ENCODE measurements at places on chromosomes 16 and 17.

GRCh38 chr17:19533718-19534561 lies at the start of gene SLC47A1:
TSS of gene SLC47A1 (plus strand) at chr17:19533854. CDS start at chr17:19533940, 86 bp downstream.
- no peak for DNase-seq

DNA sequence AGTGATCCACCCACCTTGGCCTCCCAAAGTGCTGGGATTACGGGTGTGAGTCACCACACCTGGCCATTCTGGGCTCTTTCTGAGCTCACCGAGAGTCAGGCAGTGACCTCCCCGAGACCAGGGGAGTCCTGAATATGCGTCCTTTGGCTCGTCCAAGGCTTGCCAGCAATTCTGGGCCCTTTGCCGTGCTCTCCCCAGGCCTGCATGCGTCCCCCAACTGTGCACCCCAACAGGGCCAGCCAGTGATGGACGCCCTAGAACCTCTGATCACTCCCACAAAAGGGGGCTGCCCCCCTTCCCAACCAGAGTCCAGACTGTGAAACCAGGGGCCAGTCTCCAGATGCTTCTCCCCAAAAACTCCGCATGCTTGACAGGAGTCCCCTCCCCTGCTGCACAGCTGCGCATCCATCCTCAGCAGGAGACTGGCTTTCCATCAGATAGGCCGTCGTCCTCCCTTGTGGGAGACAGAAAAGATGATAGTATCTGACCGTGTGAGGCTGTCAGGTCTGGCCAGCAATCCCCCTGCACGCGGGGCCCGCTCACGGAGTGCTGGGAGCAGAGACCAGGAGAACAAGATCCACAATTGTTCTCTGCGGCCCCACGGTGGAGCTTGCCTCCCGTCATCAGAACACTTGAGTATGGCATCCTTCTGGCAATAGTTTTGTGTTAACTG lies 15.5 kb downstream of the HS3ST6 start:
- no peak for DNase-seq

- no peak for DNase-seq
These were observed 910 bp upstream of the RAMP2 start for GRCh38 chr17:42759982-42760651.

- DNase-seq: no peak
These were observed 11.7 kb downstream of the CFAP52 start for GRCh38 chr17:9587969-9588656.

DNA sequence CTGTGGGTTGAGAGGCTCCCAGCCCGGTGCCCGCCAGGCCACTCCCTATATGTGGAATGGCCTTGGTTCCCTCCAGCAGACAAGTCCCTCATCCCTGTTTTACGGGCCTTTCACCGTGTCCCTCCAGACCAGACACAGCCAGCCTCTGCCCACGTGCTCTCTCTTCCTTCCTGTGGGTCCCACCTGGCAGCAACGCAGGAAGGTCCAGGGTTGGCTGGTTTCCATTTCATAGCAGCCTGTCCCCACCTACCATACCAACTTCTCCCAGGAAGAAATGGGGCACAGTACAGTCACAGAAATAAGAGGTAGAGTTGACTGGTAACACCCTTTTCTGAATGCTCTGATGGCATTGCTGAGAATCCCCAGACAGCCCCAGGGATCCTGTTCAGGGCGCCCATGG lies 34.9 kb downstream of the PLD6 start:
- no peak for DNase-seq

GRCh38 chr16:89257757-89258465 lies 40.4 kb downstream of the ZNF778 start:
- DNase-seq: no peak

DNA sequence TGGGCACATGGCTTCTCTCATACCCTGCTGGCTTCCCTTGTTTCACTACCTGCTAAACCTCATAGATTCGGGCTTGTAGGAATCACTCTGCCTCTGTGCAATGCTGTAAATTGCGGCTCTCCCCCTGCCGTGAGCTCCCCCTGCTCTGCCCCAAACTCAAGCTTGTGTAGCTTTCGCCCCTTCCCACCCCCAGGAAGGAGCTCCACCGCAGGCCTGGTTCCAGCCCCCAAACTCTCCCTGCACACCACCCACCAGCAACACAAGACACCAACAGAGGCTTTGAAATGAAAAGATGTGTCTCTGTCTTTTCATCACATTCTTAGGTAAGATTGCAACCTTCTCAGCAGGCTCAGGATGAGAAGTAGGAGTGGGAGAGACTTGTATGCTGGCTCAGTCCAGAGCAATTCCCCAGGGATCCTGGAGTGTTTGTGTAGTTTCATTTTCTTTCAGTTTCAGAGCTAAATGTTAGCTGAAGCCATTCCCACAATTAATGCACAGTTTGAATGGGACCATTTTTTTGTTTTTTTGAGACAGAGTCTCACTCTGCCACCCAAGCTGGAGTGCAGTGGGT lies 14.2 kb downstream of the CX3CL1 start:
- DNase-seq: no peak

DNA sequence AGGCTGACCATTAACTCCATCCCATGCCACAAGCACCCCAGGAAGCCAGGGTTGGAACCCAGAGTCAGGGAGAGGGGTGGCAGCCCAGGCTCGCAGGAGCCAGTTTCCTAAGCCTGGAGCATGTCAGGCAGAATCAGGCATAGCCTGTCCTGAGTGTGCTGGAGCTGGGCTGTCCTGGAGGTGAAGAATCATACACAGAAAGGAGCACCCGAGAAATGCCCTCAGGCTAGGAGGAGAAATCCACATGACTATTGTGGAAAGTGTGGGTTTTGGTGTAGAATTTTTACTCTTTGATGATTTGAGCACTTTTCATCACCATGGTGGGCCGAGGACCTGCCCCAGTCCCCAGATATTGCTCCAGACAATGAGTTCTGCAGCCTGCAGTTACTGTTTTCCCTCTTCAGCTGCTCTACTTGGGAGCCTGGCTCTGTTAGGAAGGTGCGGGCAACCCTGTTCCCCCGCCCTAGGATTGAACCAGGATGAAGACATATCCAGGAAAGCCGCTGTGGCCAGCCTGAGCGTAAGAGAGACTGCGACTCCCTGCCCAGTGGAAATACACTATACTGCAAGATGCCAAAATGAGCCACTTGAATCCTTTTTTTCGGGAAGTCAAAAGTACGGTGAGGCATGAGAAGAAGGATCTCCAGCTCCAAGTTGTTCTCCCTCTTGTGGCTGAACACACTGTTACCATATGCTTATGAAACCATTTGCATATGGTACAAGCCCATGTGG lies 29.0 kb upstream of the HEATR6 start:
- DNase-seq: no peak

- DNase-seq: no peak
These were observed 652 bp downstream of the PRAC2 start for GRCh38 chr17:48723423-48724250.

GRCh38 chr17:65657251-65657828 lies 95.9 kb upstream of the AXIN2 start:
- no peak for DNase-seq

GRCh38 chr17:60908324-60908723 lies 230.7 kb downstream of the BCAS3 start:
- DNase-seq: no peak

DNA sequence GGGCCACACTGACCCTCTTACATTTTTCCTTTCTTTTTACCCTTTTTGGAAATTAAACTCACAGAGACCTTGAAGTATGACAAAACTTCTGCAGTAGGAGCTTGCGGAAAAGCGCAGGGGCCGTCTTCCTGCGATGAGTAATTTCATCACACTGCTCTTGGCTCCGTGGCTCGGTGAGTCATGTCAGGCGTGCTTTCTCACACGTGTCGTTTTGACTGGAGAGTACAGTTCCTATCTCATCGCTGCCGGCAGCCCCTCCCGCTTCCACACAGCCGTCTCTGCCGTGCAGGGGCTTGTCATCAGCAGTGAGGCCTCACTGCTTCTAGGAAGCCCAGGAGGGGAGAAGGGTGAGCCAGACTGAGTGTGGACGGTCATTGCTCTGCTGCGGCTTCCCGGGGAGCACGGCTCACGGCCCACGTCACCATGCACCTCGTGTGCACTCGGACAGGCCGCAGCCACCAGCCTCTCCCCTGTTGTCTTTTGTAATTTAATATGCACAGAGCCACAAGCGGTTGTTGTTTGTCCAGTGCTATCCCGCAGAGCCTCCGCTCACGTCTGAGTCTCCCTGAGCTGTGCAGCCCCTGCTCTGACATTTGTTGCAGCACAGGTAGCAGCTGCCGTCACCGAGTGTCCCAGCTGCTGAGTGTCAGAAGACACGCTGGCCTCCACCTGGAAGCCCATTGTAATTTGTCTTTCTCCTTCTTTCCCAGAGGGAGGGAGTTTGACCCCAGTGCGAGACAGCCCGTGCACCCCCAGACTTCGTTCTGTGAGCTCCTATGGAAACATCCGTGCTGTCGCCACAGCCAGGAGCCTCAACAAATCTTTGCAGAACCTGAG lies 99.4 kb upstream of the CHMP6 start:
- peak; percentile 85 for DNase-seq

GRCh38 chr17:76869496-76870376 lies 1.5 kb downstream of the MGAT5B start:
- DNase-seq: no peak

GRCh38 chr16:90031186-90031930 lies 12.1 kb upstream of the DBNDD1 start:
- DNase-seq: no peak

GRCh38 chr16:85832570-85833218 lies 33.2 kb downstream of the COX4I1 start:
- no peak for DNase-seq

GRCh38 chr17:6394055-6394606 lies 40.8 kb downstream of the AIPL1 start:
- DNase-seq: no peak

DNA sequence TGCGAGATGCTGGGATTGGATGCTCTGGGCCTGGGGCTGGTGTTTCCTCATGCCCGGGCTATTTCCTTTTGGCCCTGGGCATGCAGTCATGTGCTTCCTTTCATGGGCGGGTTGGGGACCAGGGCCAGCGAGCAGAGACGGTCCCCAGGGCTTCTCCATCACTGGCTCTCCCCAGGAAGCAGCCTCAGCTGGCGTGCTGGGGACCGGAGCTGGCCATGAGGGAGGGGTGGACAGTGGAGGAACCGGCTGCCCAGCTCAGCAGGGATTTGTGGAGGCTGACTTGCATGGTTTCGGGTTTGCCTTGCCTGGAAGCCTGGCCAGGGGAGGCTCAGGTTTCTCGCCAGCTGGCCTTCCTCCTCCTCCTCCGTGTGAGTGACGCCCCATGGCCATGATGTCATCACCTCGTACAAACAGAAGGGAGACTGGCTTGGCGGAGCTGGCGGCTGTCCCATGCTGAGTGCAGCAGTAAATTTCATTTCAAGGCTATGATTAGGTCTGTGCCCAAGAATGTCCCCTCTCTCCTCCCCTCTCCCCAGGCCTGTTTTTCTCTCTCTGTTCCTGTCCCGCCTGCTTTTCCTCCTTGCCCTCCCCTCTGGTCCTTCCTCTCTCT lies 8.9 kb upstream of the TIMP2 start:
- DNase-seq: no peak

- no peak for DNase-seq
These were observed 17.6 kb upstream of the SLC38A8 start for GRCh38 chr16:84059946-84060901.

DNA sequence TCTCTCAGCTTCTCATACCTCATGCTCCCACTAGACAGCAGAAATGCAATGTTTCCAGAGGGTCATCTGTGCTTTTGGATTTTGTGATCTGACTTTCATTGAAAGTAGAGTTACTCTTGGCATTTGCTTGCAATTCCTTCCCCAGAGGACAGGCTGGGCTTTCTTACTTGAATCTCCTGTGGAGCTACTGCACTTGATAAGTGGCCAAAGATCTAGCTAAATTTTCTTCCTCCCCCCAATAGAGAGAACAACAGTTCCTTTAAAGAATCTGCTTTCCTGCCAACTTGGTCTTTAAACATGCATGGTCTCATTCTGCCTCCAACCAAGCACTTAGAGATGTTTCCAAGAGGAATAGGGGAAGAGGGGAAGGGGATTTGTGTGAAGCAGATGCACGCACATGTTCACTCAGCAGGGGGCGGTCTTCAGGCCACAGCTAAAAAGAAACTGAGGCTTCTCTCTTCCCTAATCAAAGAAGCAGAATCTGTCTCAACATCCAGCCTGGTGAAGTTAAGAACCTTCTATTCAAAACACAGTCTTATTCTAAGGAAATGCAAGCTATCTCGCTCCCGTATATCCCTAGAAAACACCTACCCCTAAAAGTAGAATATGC lies 229.6 kb downstream of the ZFHX3 start:
- no peak for DNase-seq

DNA sequence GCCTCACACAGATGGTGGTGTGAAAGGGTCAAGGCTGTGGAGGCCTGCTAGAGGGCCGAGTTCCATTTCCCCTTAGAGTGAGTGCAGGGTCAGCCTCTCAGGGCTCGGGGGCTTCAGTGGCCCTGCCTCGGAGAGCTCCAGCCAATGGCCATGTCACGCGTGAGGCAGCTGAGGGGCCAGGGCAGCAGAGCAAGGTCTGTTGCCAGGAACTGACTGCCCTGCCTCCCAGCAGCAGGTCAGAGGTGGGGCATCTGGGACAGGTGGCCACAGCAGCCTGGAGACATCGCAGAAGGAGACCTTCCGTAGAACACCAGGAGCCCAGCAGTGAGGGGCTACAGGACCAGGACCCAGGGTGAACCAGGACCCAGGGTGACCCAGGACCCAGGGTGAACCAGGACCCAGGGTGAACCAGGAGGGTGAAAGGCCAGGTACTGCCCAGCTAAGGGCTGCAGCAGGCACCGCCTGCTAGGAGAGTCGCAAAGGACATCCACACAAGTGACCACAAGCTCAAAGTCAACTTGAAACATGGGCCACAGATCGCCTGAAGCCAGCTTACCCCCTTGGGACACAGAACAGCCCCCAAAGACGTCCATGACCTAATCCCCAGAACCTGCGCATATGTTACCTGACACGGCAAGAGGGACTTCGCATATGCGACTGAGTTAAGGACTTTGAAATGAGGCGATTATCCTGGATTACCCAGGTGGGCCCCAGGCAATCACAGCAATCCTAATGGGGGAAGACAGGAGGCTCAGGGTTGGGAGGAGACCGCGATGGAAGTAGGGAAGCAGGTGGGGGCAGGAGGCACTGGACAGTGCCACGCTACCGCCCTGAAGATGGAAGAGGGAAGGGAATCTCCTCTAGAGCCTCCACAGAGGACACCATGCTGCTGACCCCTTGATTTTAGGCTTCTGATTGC lies 4.8 kb upstream of the MEAK7 start:
- no peak for DNase-seq

DNA sequence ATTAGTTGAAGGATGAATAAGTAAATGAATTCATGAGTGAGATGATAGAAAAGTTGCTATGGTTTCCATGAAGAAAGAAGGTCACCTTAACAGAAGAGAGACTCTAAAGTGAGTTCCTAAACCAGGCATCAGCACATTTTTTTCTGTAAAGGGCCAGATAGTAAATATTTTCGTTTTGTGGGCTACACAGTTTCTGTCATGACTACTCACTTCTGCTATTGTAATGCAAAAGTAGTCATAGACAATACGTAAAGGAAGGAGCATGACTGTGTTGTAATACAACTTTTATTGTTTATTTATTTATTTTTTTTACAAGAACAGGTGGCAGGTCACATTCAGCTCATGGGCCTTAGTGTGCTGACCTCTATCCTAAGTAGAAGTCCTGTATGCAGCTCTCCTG lies 426.1 kb upstream of the DYNLRB2 start:
- no peak for DNase-seq

- DNase-seq: no peak
These were observed 1.4 kb upstream of the LHX1 start for GRCh38 chr17:36935671-36936454.
